ENCODE measurements at places on chromosomes 5 and 9.

GRCh38 chr5:147578228-147579024 lies 68.6 kb upstream of the DPYSL3 start:
- DNase-seq: peak; percentile 72

GRCh38 chr5:151255621-151256286 lies 2.8 kb downstream of the GM2A start:
- DNase-seq: no peak

DNA sequence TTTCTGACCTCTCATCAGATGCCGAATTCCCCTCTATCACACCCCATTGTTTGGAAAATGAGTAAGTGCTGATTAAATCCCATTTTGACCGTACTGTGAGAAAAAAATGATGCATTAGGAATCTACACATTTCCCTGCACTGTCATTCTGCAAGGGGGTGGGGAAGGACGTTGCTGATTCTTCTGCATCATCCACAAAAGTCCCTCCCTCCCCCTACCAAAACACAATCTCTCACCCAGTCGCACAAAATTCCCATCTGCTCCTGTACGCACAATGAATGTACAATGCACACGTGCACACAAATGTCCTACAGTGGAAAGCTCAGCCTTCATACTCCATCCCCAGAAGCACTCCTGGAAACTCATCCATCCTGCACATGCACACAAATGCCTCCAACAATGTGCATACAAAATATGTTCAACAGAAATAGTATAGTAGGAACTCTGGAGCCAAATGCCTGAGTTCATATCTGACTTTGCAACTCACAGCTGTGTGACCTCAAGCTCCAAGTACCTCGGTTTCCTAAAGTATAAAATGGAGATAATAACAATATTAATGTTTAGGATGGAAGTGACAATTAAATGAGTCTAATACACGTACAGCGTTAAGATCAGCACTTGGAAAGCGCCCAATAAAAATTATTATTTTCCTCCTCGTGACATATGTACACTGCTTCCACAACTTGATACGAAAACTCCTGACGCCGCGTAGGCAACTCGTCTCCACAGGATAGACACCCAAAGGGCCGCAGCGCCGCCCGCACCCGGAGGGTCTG lies 809 bp downstream of the TNIP1 start:
- DNase-seq: peak; percentile 82

DNA sequence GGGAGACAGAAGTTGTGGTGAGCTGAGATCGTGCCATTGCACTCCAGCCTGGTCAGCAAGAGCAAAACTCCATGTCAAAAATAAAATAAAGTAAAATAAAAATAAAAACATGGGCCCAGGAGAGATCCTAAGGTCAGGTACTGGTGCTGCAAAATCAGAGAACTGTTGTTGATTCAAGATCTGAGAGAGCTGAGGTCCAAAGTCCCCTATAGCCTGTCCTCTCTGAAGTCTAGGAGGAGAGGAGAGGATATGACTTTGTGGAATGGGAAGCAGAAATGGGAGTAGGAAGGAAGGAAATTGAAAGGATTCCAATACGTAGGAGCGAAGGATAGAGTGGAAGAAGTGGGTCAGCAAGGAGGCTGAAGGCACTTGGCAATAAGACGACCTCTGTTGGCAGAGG lies 4.6 kb upstream of the OR1L4 start:
- no peak for DNase-seq

DNA sequence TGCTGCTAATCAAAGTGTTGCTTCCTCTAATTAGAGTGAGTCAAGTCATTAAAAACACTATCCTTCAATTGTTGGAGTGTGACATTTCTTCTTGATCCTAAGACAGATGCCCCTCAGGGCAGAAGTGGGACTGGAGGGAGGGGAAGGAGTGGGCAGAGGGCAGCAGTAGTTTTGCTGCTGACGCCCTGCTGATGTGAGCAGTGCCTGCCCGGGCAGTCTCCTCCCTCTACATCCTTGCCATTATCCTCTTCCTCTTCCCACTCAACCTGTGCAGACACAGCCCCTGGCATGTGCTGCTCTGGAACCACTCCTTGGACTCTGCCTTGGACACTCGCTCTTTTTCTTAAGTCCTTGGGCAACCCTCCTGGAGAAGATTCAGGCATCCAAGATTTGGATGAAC lies 232.5 kb downstream of the HSPA4 start:
- no peak for DNase-seq

GRCh38 chr5:61631438-61631941 lies 299.4 kb downstream of the ZSWIM6 start:
- DNase-seq: peak; percentile 20

DNA sequence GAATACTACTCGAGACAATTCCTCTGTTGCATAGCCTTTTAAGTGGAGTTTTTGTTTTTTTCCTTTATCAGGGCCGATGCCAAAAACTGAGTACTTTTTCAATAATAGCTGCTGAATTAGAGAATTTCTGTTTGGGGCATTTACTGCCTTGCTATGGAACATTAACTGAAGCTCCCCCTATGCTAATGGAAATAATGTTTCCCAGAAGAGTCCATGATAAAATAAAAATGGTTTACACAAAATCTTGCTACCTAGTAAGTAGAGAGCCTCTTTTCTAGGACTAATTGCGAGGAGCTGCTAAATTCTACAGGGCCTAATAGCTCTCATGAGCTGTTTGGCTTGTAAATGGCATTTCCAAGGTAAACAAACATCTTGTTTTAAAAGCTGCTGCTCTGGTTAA lies 128.2 kb upstream of the MYO10 start:
- DNase-seq: no peak

DNA sequence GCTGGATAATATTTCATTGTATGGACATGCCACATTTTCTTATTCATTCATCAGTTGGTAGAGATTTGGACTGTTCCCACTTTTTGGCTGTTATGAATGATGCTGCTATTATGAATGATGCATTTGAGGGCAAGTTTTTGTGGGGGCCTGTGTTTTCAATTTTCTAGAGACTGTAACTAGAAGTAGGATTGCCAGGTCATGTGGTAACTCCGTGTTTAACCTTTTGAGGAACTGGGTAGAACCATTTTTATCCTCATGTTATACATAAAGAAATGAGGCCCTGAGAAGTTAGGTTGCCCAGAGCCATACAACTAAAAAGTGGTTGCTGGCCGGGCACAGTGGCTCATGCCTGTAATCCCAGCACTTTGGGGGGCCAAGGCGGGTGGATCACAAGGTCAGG lies 22.4 kb upstream of the STRBP start:
- DNase-seq: no peak

DNA sequence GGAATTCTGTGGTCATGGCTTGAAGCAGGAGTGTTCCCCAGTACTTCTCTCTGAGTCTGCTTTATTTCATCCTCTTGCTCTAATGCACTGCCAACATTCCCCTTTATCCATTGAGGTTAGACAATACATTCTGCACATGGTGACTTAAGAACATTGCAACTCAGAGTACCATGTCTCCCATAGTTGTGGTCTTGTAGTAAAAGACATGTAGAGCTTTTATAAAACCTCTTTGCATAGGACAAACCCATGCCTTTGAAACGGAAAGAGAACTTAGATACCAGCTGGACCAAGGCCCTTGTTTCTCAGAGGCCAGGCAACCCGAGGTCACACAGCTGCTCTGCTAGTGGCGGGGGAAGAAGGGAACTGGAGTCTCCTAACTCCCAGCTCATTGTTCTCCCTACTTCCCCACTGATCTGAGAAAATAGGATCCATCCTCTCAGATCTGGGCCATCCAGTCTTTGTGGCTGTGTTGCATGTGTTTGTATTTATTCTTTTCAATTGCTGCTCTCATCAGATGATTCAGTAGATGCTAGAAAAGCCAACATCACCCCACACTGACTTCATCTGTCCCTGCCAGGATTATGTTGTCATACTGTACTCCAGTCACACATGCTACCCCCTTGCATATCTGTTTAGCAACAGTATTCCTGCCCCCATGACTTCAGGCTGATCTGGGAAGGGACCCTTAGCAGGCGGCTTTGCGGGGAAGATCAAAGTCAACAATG lies 236.9 kb downstream of the SAXO1 start:
- peak; percentile 61 for DNase-seq

GRCh38 chr5:62606878-62607277 lies 28.3 kb downstream of the LRRC70 start:
- DNase-seq: peak; percentile 57

- DNase-seq: peak; percentile 55
Measured at GRCh38 chr9:15243081-15243480, 63.9 kb downstream of the TTC39B start.

- DNase-seq: peak; percentile 100
Measured at GRCh38 chr5:121968910-121969607, 7.3 kb downstream of the SRFBP1 start.

DNA sequence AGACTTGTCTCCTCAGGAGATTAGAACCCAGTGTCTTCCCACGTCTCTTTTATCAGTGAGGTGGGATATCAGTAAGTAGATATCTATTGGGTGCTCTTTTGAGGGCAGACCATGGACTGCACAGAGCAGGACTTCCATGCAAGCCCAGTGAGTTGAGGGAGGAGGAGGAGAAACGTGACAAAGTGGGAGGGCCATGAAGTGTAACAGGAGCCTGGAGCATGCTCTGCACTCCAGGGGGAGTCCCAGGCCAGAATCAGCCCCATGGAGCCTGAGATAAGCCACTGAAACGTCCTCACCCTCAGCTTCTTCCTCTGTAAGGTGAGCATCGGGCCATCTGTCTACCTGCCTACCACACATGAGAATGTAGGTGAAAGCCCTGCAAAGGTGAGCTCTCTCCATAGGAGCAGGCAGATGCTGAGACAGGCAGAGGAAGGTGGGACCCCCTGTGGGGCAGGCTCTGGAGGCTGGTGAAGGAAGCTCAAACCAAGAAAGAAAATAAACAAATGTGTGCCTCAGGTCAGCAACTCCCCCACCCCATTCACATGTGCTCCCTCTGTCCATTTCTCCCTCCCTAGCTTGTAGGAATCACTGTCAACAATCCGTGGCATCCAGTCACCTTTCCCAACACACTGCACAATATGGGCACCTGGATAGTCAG lies 87.4 kb downstream of the NRG2 start:
- no peak for DNase-seq

DNA sequence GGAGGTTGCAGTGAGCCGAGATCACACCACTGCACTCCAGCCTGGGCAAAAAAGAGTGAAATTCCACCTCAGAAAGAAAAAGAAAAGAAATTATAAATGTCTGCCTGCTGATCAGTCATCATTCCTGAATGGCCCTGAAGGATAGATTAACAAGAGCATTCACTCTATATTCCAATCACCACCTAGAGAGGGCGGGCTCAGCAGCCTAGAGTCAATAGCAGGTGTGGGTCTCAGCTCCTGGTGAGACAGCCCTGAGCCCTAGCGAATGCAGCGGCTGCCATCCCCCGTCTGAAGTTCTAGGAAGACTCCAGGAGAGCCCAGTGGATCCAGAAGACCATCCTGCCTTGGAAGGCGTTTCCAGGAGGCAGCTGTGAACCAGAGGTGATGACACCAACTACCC lies 12.0 kb downstream of the FBP1 start:
- DNase-seq: no peak

GRCh38 chr5:82513738-82514137 lies 235.6 kb upstream of the RPS23 start:
- DNase-seq: no peak

DNA sequence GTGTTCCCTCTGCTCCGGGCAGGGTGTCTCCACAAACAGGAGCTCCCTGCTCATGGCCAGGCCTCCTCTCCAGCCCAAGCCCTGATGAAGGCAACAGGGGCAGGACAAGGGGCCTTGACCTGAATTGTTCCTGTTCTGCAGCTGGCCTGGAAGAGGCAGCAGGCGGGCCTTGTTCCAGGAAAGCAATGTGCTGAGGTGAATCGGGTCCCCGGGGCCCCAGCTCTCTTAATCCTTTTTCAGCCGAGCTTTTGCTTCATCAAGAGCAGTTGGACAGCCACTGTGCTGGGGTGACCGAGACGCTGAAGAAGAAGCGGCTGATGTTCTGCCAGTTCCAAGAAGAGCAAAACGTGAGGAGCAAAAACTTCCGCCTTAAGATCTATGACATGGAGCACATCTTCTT lies 41.4 kb downstream of the CCDC180 start:
- DNase-seq: no peak

- DNase-seq: peak; percentile 69
Measured at GRCh38 chr5:15009420-15009819, 137.8 kb upstream of the ANKH start.

DNA sequence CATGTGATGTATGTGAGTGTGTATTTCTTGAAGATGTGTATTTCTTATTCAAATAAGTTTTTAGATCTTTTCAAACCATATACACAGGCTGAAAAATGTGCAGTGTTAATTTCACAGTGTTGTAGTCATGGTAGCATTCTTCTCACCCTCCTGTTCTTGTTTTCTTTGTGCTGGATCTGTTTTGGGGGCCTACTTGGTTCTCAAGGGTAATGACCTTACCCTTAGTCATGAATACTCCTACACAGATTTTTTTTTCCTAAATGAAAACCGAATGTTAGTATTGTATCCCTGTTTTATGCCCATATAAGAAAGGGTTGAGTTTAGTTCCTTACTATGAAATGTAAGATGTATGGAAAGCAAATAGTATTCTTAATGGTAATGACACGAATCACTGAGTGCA lies 88.0 kb downstream of the SLC44A1 start:
- peak; percentile 44 for DNase-seq

DNA sequence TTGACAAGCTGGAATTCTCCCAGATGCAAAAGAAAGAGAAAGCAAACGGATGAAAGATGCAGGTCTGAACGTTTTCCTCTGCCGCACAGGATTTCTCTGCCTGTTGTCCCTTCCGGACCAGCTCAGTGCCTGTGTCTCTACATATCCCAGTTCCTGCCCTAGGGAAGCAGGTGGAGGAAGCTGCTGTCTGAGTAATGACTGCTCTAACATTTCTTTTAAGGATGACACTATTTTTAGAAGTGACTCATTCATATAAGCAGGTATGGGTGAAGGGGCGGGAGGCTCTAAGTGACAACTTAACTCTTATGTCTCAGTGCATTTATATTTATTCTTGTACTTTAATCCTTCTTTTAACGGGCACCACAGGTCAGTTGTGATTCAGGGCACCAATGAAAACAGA lies 128.8 kb downstream of the SLC24A2 start:
- no peak for DNase-seq

DNA sequence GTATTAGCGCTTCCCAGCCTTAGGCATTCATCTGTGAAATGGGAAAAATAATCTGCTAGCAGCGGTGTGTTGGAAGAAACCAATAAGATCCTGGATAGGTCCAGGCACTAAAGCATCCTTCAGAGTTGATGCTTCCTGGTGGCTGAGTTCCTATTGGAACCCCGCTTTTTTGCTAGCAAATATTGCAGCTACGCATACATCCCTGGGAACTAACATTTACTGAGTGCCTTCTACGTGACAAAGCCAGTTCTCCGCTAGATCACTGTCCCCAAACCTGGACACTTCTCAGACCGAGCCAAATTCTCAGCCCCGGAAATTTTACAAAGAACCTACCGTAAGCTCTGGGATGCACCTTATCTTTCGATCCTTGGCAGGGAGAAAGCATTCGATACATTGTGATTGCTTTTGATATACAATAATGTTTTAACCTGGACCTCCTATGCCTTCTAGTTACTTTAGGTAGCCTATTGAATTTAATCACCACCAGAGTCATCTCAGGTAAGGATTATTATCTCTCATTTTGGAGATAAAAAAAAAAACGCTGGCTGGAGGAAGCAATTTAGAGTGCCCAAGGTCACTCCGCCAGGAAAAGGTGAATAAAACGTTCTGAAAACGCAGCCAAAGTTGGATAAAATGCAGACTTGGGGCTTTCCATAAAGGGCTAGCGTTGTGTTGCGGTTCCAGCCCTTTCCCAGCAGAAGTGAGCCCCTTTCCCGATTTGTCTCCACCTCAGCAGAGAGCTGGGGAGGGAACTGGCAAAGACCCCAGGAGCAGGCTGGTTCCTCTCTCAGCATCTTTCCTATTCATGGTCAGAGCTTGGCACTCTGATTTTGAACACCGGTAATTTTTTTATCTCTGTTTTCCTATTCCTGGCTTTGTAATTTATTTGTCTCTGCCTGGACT lies 2.6 kb upstream of the MSX2 start:
- no peak for DNase-seq
